Stimulated activated CD8-positive, alpha-beta memory T cell treated with anti-CD3 and anti-CD28 coated beads, Interleukin-15, amount 100 ng/mL, for 4 hours (primary cell): ENCODE measurements at places on chromosomes 6 and 20.
A peak's percentile ranks its signal among the peaks of the same experiment; 100 is the strongest.

DNA sequence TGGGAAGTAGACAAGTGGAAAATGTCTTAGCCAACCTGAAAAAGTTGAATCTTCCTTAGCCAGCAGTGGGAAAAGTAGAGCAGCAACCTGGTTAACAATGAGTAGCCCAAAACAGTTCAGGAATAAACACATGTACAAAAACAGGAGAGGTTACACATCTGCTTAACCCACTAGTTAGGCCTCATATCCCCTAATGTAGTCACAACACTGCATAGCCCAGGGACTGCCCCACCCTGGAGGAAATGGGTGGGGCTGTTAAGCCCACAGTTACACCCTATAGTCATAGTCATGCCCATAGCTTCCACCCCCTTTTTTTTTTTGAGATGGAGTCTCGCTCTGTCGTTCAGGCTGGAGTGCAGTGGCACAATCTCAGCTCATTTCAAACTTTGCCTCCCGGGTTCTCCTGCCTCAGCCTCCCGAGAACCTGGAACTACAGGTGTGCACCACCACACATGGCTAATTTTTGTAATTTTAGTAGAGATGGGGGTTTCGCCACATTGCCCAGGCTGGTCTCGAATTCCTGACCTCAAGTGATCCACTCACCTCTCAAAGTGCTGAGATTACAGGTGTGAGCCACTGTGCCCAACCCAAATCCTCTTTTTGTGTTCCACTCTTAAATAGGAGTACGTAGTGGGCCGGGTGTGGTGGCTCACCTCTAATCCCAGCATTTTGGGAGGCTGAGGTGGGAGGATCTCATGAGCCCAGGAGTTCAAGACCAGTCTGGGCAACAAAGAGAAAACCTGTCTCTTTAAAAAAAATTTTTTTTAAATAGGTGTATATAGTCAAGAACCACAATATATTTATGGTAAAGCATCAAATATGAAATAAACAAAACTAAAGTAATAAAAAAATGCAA, 24.5 kb downstream of the ILRUN start:
- peak; percentile 51 for DNase-seq

GRCh38 chr20:3687655-3688054, 5.8 kb upstream of the ADAM33 start:
- no peak for DNase-seq

DNA sequence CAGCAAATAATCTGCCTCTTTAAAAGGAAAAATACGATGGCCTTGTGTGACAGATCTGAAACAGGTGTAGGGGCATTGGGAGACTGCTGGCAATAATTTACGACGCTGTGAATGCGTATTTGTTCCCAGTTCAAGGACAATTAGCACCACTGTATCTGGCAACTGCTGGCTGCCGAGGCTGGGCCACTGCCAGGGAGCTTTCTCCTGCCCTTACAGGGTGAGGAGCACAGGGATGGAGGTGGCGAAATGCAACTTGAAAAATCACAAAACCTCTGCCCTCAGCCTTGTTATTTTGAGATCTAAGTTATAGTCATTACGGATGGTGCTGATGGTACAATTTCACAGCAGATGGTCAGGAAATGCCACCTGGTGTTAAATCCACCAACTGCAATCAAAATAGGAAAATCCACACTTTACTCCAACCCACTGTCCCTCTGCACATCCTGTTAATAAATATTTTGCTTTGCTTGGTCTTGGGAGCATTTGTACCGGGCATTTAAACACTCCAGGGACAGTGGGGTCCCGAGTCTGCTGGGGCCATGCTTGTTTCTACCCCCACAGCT, 6.4 kb downstream of the MYLK4 start:
- DNase-seq = no peak

DNA sequence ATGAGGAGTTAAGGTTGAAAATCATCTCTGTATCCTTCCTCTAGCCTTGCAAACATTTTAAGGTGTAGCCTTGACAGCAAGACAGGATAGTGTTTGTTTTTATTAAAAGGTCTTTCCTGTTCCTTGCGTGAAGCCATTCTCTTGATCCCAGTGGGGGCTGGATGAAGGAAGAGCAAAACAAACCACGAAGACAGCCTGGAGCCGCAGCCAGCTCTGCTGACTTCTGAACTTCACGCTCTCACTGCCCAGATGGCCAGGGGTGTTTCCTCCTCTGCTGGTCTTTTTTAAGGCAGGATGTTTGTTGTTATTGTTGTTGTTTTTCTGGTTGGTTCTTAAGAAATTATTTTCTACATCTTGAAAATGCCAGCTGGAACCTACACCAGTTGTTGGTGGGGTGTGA, 156.4 kb downstream of the MTHFD1L start:
- DNase-seq = no peak

GRCh38 chr6:118565311-118565960, 17.3 kb downstream of the PLN start:
- no peak for DNase-seq

DNA sequence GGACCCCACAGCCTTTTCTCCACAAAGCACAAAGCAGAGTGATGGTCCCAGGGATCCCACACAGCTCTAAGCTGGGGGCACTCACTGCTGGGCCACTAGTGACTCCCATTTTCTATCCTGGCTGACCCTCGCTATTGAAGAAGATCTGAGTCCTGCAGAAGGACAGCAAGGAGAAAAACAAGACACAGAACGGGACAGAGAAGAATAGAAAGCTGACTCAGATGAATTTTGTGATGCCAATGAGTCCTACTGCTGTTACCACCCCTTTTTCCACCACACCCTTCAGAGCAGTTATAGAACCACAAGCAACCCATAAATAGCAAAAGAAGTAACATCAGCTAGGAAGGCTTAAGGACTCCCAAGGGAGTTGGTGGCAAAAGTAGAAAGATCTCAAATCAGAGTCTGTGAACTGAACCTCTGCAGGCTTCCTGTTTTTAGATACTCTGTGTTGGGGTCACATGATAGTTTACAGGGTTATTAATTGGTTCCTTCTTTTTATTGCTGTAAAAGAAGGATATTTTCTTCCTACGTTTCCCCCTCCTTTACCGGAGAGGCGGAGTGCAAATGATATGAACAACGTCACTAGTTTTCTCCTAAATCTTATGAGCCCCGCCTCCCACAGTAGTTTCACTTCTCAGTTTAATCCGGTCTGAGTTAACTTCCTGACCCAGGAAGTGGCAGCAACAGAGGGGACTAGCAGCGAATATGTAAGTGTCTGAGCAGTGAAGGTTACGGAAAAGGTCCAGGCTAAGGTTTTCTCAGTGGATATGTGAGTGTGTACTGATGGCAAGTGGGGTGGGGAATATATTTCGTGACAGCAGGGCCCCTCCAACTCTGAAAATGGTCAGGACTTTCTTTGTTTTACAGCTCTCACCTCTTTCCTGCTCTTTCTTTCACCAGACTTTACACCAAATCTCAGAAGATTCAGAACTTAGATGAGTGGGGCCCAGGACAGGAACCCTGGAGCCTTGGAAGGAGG, at the start of gene TRIM38:
TSS of gene TRIM38 (plus strand) at position 654 of the 979 bp plus-strand sequence. CDS start 3,721 bp downstream, outside the sequence.
- peak; percentile 68 for DNase-seq
